ENCODE measurements at places on chromosomes 6 and 20.

- DNase-seq = no peak
These were observed 1.4 kb upstream of the FILIP1 start for GRCh38 chr6:75495011-75495410.

DNA sequence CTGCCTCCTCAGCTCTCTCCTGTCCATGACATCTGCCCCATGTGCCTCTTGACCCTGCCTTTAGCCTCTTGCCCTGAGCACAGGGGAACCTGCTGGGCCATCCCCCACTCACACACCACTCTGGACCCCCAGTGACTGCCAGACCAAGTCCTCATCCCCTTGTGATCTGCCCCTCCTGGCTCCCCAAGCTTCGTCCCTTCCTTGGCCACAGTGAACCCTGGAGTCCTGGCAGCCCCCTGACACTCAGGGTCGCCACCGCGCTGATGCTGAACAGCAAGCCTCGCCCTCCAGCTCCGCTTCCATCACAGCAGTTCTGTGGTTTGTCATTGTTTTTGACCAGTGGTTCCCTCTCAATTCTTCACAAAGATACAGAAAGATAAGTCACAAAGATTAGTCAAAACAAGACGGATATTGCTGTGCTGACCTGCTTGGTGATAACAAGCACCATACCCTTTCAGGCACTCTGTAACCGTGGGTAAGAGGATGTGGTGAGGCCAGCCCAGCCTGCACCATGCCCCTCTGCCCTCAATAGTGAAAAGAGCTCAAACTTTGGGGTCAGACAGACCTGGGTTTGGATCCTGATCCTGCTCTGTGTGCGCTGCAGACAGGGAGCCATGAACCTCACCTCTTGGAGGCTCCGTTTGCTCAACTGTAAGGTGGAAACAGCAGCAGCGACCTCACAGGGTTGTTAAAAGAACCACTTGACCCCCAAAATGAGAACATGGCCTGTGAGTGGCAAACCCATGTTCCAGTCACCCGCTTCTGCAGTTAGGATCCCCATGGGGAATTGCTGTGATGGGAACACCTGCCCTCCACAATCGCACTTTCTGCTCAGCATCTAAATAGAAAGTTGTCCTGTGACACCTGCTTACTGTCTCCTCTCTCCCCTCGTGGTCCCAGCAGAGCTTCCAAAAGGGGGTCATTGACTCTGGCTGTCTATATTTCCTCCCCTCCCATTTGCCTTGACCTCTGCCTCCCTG, 114.5 kb downstream of the TOX2 start:
- peak; percentile 62 for DNase-seq

DNA sequence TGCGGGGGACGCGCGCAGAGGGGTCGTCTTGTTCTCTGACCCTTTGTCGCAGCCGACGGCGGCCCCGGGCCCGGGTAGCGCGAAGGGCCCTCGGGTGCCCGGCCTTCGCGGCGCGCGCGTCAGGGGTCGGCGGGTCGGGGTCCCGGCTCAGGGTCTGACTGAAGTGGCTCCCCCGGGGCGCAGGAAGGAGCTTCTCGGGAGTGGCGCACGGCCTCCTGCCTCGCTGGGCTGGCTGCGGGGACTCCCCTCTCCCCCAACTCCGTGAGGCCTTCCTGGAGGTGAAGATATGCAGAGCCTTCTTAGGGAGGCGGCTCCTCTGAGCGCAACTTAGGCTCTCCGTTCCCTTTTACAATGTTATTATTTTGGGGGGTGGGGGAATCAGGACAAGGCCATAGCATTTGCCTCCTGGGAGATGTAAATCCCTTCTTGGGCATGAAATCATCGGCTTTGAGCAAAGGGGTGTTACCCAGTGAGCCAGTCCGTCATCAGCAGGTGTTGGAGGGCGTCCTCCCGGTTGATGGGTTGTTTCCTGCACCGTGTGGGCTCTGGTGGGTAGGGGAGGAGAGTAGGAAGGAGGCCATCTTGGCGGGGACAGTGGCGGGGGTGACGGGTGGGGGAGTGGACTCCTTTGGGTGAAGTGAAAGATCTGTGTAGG, 523 bp downstream of the CDS2 start:
- peak; percentile 70 for DNase-seq

- DNase-seq = no peak
These were observed 27.9 kb downstream of the GHRH start for GRCh38 chr20:37233548-37234253.

DNA sequence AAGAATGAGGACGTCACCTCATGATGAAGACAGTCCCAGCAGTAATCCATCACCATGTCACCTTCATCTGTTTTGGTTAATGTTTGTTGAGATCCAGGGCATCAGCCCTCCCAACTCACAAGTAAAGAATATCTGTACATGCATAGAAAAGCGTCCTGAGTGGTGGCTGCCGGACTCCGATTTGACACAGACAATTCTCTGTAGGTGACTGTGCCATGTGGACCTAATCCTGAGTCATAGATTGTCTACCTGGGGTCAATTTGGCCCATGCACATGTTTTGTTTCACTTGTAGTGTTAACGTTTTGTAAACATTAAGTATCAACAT, 168.4 kb upstream of the UST start:
- DNase-seq = no peak

All from activated naive CD8-positive, alpha-beta T cell treated with anti-CD3 and anti-CD28 coated beads, Interleukin-2, amount 10 ng/mL, durations not matched to agents 7 days and 5 days (primary cell).